Stimulated activated CD4-positive, alpha-beta T cell treated with anti-CD3 and anti-CD28 coated beads, Interleukin-1b, Interleukin-23, amount 100 ng/mL, for 24 hours (primary cell): ENCODE measurements at places on chromosomes 13 and 19.

GRCh38 chr19:53870485-53870844, 2.8 kb downstream of the MYADM start:
- no peak for DNase-seq

DNA sequence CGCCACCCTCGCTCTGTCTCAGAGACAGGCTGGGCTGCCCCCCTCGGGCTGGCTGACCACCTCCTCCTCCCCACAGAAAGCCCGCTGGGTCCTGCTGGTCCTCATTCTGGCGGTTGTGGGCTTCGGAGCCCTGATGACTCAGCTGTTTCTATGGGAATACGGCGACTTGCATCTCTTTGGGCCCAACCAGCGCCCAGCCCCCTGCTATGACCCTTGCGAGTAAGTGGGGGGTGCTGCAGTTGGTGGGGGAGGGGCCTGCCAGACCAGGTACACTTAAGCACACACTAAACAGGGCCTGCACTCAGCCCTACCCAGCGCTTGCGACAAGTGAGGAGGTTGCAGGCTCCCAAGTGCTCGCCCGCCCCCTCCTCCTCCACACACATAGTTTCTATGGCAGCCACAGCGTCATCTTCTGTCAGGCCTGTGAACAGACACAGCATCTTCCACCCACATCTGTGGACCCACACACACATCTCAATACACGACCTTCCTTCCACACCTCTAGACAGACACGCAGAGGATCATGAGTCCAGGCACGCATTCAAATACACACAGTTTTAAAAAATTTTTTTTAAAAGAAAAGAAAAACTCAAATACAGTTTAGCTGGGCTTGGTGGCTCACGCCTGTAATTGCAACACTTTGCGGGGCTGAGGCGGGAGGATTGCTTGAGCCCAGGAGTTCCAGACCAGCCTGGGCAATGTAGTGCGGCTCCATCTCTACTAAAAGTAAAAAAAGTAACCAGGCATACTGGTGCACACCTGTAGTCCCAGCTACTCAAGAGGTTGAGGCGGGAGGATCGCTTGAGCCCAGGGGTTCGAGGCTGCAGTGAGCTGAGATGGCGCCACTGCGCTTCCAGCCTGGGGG, 18.4 kb downstream of the PLD3 start:
- DNase-seq = no peak

DNA sequence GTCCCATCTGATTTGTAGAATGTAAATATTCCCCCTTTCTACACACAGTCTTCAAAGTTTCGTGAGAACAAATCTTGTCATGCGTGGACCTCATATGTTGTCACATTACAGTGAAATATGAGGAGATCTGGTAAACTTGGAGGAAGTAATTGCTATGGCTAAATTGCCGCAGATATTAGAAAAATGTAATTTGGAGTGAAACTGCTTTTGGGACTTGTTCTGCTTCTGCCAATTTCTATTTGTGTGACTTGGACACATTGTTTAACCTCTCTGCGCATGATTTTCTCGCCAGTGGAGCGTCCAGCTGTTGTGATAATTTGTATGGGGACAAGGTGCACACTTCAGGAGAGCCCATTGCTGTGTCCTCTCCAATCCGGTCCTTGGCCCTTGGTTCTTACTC, 693.1 kb upstream of the SLC10A2 start:
- DNase-seq = no peak

DNA sequence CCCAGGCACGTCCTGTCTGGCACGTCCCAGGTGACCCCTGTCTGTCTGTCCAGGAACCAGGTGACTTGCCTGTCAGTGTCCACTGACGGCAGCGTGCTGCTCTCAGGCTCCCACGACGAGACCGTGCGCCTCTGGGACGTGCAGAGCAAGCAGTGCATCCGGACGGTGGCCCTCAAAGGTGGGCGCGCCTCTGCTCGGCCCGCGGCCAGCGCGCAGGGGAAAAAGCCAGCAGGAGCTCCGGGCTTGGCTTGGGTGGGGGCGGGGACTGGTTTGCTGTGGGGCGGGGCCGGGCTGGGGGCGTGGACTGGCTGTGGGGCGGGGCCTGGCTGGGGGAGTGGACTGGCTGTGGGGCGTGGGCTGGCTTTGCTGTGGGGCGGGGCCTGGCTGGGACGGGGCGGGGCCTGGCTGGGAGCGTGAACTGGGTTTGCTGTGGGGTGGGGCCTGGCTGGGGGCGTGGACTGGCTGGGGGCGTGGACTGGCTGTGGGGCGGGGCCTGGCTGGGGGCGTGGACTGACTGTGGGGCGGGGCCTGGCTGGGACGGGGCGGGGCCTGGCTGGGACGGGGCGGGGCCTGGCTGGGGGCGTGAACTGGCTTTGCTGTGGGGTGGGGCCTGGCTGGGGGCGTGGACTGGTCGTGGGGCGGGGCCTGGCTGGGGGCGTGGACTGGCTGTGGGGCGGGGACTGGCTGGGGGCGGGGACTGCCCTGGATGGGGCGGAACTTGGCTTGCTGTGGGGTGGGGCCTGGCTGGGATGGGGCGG, 7.2 kb downstream of the WDR18 start:
- DNase-seq = peak; percentile 59
